ENCODE measurements at places on chromosomes 11 and 22. TPM values are rescaled to one million over a fixed set of nuclear protein-coding genes. Genes with fewer than 3 reads are reported as not detected.
A peak's percentile ranks its signal among the peaks of the same experiment; 100 is the strongest.

Gene BRSK2
- total RNA-seq, result 4.9 TPM

Gene NEFH
- 3.4 TPM for total RNA-seq

DNA sequence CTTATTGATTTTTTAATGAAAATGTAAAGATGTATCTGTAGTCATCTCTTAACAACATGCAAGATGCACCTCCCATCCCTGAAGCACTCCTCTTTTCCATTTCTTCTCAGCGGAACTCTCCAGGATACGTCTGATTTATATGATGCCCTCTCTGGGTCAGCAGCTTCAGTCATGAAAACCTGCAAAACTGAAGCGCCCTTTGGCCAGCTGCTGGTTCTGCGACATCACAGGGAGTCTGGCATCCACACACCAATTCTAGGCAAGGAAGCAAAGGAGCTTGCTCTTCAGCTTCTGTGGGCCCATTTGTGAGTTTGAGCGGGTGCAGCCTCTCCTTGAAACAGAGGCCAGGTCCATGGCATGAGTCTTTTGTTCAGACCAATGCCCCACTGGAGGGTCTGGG is 1253.3 kb downstream of the TBC1D22A start:
- no peak for DNase-seq

GRCh38 chr11:75150879-75151278 is at the start of gene SLCO2B1:
SLCO2B1 (plus strand) TSS chr11:75151107; CDS start chr11:75151382, 275 bp downstream.
- DNase-seq, result no peak

GRCh38 chr11:123653827-123654565 is 428 bp downstream of the SCN3B start:
- DNase-seq, result peak; percentile 82

All from mesothelial cell of epicardium (in vitro differentiated cells).